ENCODE measurements at places on chromosomes 5 and 9.
A peak's percentile ranks its signal among the peaks of the same experiment; 100 is the strongest.

- DNase-seq, result no peak
These were observed 17.7 kb downstream of the CAVIN4 start for GRCh38 chr9:100595391-100596199.

- DNase-seq, result no peak
These were observed 60.1 kb downstream of the SIL1 start for GRCh38 chr5:139138109-139138508.

GRCh38 chr5:74526111-74526510, 114.4 kb downstream of the ENC1 start:
- no peak for DNase-seq

DNA sequence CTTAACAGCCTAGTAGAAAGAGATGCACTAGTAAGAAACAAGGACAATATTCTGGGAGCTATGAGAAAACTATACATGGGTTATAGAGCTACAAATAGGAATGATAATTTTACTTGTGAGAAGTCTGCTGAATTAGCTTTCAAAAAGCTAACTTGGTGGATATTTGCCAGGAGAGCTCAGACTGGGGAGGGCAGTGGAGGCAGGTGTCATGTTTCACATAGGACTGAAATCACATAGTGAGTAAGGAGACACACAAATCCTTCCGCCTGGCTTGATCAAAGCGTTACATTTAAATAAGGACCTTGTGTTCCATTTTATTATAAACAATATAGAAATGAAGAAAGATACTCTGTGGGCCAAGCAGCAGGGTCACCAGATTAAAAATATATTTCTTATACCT, 235.0 kb downstream of the ISL1 start:
- DNase-seq, result no peak

GRCh38 chr5:59268756-59269415, 624.6 kb downstream of the PDE4D start:
- DNase-seq, result no peak

- DNase-seq, result no peak
These were observed 151.1 kb downstream of the MPDZ start for GRCh38 chr9:13128266-13128860.

- no peak for DNase-seq
These were observed 16.1 kb upstream of the TTLL11 start for GRCh38 chr9:122109035-122109813.

GRCh38 chr9:107739601-107740082, 250.1 kb upstream of the KLF4 start:
- DNase-seq, result peak; percentile 87

GRCh38 chr5:19241690-19242089, 746.3 kb downstream of the CDH18 start:
- DNase-seq, result no peak

GRCh38 chr9:74755355-74755754, 132.4 kb downstream of the TRPM6 start:
- no peak for DNase-seq

DNA sequence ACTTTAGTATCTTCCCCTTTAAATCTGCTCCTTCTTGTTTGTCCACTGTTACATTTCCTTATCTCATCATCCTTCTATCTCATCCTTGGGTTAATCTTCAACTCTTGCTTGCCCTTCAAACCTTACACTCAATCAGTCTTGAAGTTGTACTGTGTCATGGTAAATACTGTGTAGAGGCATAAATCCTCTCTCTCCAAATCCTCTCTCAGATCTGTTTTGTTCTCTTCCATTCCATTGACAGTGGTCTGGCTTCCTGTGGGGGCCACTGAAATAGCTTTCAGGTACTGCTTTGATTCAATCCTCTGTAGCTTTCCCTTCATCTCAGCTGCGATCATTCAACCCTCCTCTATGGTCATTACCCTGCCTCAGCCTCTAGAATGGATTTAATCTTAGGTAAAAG, 104.0 kb downstream of the PLCXD3 start:
- DNase-seq, result no peak

GRCh38 chr9:20280330-20280729, 342.0 kb downstream of the MLLT3 start:
- DNase-seq, result no peak

DNA sequence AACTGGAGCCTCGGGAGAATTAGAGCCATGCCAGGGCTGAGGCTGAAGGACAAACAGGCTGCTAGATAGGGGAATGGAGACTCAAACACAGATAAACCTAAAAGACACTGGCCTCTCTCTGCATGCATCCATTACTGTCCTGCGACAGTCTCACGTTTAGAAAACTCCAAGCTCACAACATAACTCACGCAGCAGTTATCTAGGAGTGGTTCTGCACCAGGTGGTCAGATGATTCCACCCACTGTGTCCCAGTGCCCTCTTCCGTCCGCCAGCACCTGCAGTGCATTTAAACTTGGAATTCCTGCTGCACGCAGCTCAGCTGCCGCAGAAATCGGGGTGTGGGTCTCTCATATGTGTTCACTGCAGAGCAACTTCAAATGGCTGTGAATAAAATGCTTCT, 272.6 kb upstream of the IRX2 start:
- DNase-seq, result peak; percentile 43

GRCh38 chr5:149388498-149389190, 9.6 kb upstream of the IL17B start:
- DNase-seq, result no peak

DNA sequence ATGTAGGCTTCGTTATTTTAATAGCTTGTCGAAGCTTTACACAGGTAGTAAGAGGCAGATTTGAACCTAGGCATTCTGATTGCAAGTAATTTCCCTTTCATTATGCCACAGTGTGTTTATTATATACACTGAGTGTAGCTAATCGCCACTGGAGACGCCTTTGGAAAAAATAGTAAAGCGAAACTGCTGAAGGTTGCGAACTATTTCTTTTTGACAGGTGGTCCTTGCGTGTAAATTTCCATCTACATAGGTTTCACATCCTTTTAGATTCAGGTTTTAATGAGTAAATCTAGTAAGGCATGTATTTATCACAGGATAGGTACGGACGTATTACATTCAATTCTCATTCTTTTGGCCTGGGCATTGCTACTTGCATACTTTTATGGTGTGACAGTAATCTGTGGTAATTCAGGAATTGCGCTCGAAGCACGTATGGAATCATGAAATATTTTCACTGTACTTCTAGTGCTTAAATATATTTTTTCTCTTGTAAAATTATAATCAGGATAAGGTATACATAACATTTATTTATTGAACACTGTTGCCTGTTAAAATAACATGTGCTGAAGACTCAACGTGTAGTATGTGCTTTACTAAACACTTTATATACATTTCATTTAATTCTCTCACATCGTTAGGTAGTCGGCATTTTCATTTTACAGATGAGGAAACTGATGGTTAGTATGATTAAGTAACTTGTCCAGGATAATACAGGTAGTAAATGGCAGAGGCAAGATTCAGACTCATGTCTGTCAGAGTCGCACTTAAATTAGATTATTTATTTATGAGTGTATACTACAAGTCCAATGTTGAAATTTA, 1.8 kb downstream of the MARCHF6 start:
- no peak for DNase-seq

GRCh38 chr9:78210841-78211301, 25.0 kb upstream of the CEP78 start:
- no peak for DNase-seq

DNA sequence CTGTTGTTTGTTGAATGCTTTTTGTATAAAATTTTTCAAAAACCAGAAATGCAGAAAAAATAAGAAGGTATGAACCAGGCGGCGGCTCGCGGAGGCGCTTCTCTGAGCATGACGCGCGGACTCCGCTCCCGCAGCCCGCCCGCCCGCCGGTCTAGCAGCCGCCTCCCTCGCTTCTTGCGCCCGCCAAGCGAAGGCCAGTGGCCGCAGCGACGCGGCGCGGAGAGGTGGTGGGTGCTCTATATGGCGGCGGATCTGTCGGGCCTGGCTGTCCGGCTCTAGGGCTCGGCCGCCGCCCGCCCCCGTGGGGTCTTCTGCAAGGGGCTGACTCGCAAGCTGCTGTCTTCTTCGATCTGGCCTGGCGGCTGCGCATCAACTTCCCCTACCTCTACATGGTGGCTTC, 93.8 kb downstream of the ANKRD18A start:
- no peak for DNase-seq

- no peak for DNase-seq
These were observed 665.1 kb downstream of the CDH18 start for GRCh38 chr5:19322716-19323485.

GRCh38 chr9:121498487-121499176, 1.0 kb downstream of the GGTA1 start:
- DNase-seq, result peak; percentile 74

GRCh38 chr5:160237571-160238093, 8.3 kb downstream of the FABP6 start:
- DNase-seq, result no peak

GRCh38 chr5:104909803-104910202, 1347.2 kb upstream of the NUDT12 start:
- no peak for DNase-seq

- DNase-seq, result no peak
These were observed 150.8 kb downstream of the GRIA1 start for GRCh38 chr5:153641183-153641688.

DNA sequence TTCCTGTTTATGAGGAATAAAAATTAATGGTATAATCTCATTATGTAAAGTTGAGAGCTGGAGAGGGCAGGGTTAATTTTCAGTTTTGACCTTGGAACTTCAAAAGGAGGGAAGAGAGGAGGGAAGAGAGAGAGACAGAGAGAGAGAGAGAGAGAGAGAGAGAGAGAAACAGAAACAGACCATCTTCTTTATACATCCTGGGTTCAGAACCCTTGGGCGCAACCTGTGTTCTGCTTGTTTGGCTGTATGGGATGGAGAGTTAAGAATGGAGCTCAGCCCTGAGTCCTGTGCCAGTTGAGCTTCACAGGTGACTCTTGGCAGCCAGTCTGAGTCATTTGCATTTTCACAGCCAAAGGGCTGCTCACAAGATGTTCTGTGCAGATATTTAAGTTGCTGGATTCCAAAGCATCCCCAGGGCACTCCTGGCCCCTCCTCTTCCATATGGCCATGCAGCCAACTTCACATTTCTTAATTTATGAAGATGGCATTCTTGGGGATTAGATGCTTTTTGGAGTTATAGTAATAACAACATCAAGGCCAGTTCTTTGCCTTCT, 143.5 kb downstream of the CARTPT start:
- DNase-seq, result no peak

- DNase-seq, result no peak
These were observed 309.3 kb upstream of the SEMA6A start for GRCh38 chr5:116883875-116884274.

GRCh38 chr9:137358126-137358525, 56.1 kb upstream of the NRARP start:
- no peak for DNase-seq

GRCh38 chr9:5043381-5043780, 58.3 kb downstream of the JAK2 start:
- DNase-seq, result no peak

DNA sequence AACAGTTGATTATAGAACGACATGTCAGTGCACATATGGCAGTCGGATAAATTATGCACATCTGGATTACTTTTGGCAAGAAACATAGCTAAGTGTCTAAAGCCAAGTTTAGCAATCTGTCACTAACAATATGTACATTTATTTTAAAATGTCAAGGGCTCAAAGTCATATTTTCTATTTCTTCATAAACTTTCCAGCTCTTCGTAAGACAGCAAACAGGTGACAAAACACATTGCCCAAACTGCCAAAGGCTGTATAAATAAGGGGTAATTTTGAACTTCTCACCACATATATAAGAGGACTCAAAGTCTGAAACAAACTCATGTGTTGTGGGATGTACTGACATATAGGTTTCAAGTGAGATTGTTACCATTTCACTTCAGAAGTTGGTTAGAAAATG, 237.2 kb downstream of the ARL15 start:
- DNase-seq, result no peak
